Inflammatory macrophage treated with lipopolysaccharide for 1 hour (primary cell): ENCODE measurements at places on chromosomes 4 and X.

DNA sequence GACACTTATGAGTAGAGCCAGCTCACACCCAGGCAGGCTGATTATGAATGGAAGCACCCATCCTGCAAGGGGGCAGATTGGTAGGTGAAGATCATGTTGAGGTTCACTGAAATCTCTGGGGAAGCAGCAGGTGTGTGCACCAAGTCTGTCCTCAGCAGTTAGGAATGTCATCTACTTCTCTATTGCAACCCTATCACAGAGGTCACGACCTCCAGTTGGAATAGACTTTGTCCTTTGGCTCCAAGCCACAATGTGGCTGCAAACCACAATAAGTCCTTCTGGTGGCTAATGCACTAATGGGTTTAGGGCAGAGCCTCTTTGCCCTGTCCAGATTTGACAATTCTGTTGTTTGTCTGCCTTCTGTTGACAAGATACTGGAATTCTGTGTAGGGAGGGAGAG is 1056.7 kb downstream of the PCDH19 start:
- DNase-seq = no peak

DNA sequence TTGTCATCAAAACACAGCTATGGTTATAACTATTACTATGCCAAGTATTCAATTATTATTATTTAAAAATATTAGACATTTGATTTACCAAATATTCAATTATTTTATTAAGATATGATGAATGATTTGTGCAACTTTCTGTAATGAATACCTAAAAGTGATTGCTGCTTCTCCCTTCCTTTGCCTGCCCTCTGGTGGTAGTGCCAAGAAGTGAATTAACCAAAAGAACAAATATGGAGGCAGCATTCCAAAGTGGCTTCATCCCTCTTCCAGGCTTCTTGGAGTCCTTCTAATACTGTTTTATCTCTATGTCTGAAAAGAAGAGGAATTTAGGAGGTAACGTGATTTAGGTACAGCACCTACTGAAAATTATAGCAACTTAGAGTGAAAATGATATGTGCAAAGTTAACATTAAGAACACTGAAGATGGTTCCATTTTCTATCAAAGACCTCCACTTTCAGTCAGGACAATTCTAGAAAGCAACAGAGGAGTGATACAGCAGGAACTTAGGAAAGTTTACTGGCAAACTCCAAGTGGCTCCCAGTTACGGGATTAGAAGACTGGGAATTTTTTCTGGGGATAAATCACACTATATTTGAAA is 43.0 kb downstream of the ENPEP start:
- DNase-seq = peak; percentile 51

GRCh38 chr4:150080337-150080736 is 2.1 kb downstream of the DCLK2 start:
- no peak for DNase-seq

DNA sequence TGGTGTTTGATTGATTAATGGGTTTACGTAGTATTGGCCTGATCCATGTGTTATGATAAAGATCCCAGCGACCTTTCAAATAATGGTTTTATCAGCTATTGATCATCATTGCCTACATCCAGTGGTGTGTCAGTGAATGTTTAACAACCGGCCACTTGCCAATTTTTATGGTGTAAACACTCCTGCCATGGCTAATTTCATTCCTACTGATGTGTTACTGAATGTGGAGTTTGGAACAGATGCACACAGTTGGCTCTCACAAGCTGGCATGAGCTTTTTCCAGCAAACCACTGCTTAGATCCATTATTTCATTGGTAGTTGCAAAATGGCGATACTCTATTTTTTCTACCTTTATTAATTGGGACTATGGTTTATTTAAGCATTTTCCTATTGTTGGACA is 139.9 kb downstream of the REPS2 start:
- DNase-seq = no peak

GRCh38 chr4:69874507-69874906 is 14.6 kb upstream of the SULT1E1 start:
- DNase-seq = no peak
